ENCODE measurements at places on chromosomes 12 and 14.

DNA sequence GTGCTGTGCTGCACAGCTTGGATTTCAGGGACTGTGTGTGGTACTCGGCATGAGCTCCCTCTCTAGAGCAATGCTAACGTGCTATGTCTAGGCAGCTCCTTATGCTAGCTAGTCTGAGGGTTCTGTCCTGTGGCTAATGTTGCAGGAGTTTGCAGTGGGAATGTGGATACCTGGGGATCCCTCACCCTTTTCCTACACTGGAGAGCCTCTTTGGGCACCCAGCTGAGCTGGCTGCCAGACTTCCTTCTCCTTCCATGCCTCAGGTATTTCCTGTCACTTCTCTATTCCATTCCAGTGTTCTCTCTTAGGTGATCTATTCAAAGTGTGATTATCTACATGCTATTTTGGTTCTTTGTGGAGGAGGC is 64.9 kb downstream of the FBXO33 start:
- no peak for DNase-seq

GRCh38 chr12:118981285-118982211 is at the start of gene SRRM4:
SRRM4 (plus strand) TSS chr12:118981541; CDS start chr12:118981883, 342 bp downstream.
- DNase-seq, result no peak

DNA sequence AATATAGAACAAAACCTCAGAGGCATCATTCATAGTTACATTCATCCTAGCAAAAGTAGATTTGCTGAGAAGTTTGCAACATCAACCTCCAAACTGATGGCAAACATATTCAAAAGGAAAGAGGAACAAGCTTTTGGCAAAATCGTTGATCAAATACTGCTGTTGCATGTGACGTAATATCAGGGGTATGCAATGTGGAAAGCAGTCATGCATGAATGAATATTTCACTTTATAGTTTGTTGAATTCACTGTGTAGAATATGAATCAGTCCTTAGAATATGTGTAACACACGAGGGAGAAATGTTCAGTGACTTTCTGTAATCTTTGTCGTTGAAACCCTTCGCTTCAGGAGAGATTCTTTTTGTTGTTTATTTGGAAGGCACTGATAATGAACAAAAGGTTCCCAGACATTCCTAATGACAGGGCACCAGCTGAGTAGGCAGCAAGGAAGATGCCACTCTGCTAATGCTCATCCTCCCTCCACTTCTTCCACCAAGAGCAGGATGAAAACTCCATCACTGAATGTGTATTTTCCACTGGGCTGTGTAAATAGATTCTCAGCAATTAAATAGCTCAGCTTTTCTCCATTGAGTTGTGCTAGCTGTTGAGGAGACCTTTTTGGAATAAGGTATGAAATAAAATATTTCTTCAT is 126.1 kb downstream of the PELI2 start:
- DNase-seq, result no peak

- DNase-seq, result no peak
Observed at GRCh38 chr14:76706811-76707210, 54.5 kb upstream of the VASH1 start.

GRCh38 chr14:101980700-101981099 is 16.3 kb downstream of the DYNC1H1 start:
- no peak for DNase-seq

DNA sequence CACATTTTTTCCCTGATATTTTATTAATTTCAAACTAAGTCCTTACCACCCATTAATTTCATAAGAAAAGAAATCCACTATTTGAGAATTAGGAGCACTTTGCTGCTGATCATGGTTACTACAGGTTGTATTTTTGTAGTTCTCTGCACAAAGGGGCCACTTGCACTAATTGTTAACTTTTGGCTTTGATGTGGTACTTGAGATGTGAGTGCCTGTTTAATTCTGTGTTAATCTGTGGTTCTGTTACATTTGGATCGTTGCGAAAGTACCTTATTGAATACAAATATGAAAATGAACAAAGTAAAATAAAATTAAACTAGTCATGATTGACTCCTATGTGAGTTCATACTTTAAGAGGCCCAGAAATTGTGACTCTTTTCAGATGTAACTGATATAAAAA is 374.9 kb upstream of the RGS6 start:
- DNase-seq, result no peak

DNA sequence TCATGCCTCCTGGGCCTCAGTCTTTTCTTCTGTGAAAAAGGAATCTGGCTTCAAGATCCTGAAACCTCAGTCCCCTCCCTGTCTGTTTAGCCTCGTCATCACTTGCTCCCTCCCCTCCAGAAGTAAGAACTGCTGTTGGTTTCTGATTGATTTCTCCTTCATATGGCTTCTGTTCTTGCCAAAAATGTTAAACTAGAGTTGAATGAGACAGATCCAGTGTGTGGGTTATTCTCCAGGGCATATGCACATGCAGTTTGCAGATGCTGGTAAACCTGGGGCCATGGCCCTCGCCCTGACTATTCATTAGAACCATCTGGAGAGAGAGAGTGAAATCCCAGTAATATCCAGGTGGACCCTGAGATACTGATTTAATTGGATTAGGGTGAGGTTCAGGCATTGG is 175.1 kb downstream of the TMEM132C start:
- no peak for DNase-seq

DNA sequence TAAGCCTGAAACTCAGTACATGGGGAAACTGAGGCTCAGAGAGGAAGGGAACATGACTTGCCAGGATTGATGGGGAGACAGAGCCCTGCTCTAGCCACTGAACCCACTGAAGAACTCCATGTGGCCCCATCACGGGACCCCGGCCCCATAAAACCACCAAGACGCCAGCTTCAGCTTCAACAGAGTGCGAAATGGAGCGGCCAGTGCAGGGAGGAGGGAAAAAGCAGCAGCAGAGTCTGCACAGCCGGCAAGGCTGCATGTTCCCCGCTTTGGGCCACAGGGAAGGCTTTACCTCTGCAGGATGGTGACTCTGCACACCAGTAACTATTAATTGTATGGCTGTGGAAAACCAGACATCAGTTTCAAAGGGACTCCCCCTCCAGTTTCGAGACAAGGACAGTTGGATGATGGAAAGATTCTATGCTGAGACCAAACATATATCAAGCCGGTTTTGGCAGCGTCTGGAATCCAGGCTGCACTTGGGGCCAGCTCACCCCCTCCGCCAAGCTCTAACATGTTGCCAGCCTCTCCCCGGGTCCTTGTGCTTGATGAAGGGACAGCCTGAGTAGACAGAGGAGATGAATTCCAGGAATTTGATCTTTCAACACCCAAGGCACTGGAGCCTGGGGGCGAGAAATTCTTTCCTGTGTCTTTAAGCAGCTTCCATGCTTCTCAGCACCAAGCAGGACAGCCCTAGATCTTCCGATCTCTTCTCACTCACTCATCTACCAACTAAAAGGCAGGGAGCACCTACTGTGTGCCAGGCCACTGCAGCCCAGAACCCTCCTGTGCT is 55.7 kb upstream of the BCL11B start:
- DNase-seq, result no peak

GRCh38 chr12:32116897-32117296 is 10.2 kb downstream of the BICD1 start:
- DNase-seq, result no peak

DNA sequence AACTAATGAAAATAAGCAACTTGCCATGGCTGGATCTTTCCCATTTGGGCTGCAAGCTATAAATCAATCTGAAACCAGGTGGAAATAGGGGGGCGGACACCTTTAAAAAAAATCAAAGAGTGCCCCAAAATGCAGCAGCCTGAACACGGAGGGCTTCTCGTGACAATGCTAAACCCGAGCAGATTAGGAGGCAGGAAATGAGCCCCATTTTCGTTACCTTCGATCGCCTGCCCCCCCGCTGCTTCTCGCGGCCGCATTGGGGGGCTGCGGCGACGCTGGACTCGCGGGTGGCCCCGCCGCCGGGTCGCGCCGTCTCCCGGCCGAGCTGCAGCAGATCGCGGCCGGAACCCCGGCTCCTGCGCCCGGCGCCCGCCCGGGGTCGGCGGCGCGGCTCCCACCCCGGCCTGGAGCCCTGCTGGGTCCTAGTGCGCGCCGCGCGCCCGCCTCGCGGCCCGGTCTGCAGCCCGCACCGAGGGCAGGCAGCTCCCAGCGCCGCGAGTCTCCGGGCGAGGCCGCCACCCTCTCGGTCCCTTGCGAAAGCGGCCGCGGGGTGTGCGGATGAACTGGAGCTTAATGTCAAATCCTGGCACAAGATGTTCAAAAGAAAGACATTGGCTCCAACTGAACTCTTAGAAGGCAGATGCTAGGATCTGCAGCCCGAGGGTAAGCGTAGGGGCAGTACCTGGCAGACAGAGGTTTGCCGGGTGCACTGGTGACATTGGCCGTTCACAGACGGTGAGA is 201.9 kb upstream of the FOXN3 start:
- peak; percentile 69 for DNase-seq

DNA sequence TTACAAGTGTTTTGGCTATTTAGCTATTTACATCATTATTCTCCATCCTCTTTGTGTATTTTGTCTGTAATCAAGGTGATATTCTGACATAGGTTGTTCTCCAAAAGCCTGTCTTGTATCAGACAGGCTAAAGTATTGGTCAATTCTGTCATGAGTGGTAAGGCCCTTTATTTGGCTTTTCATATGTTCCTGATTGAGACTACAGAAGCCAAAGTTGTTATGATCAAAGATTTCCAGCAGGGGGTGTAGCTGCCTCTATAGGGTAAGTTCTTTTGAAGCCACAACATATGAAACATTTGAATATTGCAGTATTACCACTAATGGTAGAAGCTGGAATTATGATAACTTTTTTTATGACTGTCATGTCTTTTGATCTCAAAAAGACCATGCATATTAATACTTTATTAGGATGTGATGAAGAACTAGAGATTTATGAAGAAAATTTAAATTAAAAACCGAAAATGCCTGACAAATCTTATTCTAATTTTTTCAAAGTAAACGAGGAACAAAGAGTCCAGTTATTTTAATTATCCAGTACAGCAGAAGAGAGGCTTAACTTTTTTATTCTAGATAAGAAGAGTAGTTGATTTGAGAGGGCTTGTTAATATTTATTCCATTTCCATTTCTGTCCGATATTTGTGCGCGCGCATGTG is 3.4 kb upstream of the ARHGAP5 start:
- DNase-seq, result peak; percentile 34

- DNase-seq, result no peak
Observed at GRCh38 chr14:75370416-75371205, 57.2 kb upstream of the JDP2 start.

- DNase-seq, result no peak
Observed at GRCh38 chr12:105228494-105228893, 7.5 kb downstream of the APPL2 start.

GRCh38 chr14:68459480-68460136 is 333.3 kb downstream of the ZFP36L1 start:
- DNase-seq, result no peak

DNA sequence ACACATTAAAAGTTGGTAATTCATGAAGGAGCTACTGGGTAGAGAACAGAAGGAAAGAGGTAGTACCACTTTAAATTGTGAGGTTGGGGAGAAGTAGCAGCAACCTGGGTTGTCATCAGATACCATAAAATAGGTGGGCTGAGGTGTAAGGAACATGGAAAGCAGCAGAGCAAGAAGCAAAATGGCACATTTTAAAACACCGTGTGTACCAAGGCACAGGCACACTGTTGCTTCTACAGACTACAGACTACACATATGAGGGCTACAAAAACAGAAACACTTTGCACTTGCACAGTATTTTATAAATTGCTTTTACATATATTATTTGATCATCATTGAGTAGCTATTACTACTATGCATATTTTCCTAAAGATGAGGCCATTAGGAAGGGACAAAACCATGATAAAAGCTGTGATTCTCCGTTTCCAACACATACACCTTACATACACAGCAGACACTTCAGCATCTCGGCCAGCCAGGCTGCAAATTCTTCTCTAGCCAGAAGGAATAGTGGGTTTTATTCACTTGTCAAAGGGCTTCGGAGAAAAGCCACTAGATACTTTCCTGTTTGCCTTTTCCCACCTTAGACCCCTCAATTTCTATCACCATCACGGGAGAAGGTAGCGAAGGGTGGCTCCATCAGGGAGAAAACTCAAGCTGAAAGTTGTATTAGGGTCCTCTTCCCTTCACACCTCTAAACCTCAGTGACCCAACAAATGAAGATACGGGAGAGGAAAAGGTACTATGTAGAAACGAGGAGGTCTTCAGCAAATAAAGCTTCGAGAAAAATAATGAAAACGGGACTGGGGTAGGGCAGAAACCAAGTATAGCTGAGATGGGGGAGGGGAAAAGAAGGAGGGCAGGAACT is 1.6 kb downstream of the PYM1 start:
- peak; percentile 2 for DNase-seq

GRCh38 chr14:27392153-27392552 is 794.3 kb upstream of the NOVA1 start:
- no peak for DNase-seq

GRCh38 chr12:127130506-127131124 is 1136.4 kb upstream of the TMEM132C start:
- DNase-seq, result no peak

GRCh38 chr14:93914278-93914677 is 12.9 kb upstream of the FAM181A start:
- no peak for DNase-seq

GRCh38 chr14:95101736-95102679 is 55.3 kb downstream of the DICER1 start:
- DNase-seq, result no peak

- no peak for DNase-seq
Observed at GRCh38 chr12:116606397-116606796, 47.2 kb downstream of the MAP1LC3B2 start.

- peak; percentile 38 for DNase-seq
Observed at GRCh38 chr12:124774054-124774461, 89.6 kb downstream of the SCARB1 start.

DNA sequence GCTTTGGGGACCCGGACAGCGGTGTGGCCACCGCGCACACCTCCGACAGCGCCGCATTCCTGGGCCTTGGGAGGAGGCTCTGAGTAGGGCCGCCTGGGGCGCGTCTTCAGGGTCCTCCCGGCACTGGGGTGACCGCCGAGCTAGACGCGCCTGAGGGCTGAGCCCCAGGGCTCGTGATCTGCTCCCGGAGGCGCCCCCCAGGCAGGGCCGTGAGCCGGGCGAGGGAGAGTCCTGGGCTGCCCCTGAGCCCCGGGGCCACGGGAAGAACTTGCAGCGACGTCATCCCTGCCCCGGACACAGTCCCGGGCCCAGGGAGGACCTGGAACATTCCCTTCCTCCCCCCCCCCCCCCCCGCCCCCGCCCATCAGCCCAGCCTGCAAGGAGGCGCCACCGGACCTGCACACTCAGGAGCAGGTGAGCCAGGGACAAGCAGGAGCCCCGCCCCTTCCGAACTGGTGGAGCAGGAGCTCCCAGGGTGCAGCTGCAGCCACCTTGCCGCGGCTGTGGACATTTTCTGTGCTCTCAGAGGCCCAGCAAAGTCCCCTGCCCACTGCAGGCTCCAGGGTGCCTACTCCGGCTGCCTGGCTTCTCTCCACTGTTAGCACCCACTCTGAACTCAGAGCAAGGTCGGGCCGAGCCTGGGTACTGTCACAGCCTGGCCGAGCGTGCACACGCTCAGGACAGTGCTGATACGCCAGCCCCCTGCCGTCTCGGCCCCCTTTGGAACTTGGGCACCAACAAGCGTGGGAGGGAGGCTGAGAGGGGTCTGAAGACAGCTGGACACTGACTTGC is 50.7 kb downstream of the A2M start:
- no peak for DNase-seq

- DNase-seq, result no peak
Observed at GRCh38 chr12:111297703-111298426, 71.0 kb downstream of the PHETA1 start.

- DNase-seq, result no peak
Observed at GRCh38 chr12:94689002-94689645, 38.8 kb upstream of the TMCC3 start.

Measured in activated naive CD4-positive, alpha-beta T cell treated with Interleukin-2 at 50 U/mL for 16 hours (primary cell).